CD4-positive, alpha-beta T cell treated with Interleukin-6 at 100 ng/mL for 8 hours (primary cell): ENCODE measurements at places on chromosomes 11 and 22.
A peak's percentile ranks its signal among the peaks of the same experiment; 100 is the strongest.

- DNase-seq, result no peak
These were observed 75.8 kb downstream of the TRMU start for GRCh38 chr22:46411347-46411746.

- no peak for DNase-seq
These were observed 2.5 kb upstream of the MS4A13 start for GRCh38 chr11:60512651-60513225.

DNA sequence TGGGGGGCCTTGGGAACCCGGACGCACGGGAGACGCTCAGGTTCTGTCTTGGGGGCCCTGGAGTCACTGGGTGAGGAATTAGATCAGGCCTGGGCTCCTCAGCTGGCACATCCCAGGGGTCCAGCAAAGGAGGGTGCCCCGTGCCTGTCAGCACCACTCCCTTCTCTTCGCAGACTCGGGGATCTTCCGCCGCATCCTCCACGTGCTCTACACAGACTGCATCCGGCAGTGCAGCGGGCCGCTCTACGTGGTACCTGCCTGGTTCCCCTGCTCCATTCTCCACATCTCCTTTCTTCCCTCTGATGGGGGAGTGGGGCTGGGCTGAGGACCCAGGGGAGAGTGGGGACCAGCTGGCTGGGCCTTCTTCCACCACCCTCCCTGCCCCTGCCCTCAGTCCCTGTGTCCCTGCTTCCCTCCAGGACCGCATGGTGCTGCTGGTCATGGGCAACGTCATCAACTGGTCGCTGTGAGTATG lies 6.7 kb upstream of the TAGLN start:
- no peak for DNase-seq

- DNase-seq, result no peak
These were observed 31.6 kb downstream of the ACER3 start for GRCh38 chr11:76892306-76892705.

- no peak for DNase-seq
These were observed 154.5 kb upstream of the C11orf87 start for GRCh38 chr11:109267293-109268095.

GRCh38 chr22:38950527-38951295 lies 6.7 kb upstream of the APOBEC3A start:
- no peak for DNase-seq

- no peak for DNase-seq
These were observed 12.7 kb upstream of the TNNT3 start for GRCh38 chr11:1906611-1907423.

GRCh38 chr11:69461272-69461962 lies 20.0 kb upstream of the LINC01488 start:
- DNase-seq, result no peak

- DNase-seq, result no peak
These were observed 2.2 kb downstream of the SLC3A2 start for GRCh38 chr11:62882788-62883501.

- no peak for DNase-seq
These were observed 423.4 kb downstream of the GUCY1A2 start for GRCh38 chr11:106594751-106595351.

GRCh38 chr11:117239295-117239694 lies 6.8 kb downstream of the RNF214 start:
- DNase-seq, result no peak

DNA sequence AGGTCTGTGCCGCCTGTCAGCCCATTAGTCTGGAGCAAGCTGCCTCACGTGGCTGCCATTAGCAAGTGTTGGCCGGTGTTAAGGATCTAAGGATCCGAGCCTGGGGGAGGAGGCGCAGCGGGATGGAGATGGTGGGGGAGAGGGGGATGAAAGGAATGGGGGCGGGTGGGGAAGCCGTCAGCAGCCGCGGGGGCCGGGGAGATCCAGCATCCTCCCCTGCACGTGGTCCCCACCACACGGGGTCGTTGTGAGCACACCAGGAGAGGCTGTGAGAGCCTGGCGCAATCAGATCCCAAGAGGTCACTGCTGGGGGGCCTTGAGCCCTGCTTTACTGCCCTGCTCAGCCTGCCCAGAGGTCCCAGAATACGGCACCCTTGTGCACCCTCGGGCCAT lies 7.3 kb downstream of the CABP7 start:
- DNase-seq, result no peak

- DNase-seq, result peak; percentile 85
These were observed 4.2 kb downstream of the SPI1 start for GRCh38 chr11:47373876-47374719.

- no peak for DNase-seq
These were observed 29.1 kb upstream of the SYT7 start for GRCh38 chr11:61609980-61610366.

DNA sequence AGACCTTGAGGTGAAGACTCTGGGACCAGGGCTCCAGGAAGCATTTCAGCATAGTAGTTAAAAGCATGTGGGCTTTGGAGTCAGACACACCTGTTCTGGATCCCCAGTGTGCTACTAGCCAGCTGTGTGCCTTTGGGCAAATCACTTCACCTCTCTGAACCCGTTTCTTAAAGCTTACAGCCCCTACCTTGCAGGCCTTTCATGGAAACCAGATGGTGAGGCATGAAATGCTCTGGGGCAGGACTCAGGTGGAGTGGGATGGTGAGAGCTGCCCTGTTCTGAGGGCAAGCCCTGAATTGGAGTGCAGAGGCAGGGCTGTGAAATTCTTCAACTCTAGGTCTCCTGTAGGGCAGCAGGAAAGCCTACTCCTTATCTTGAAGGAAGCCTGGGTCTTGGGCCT lies 10.5 kb downstream of the UCP2 start:
- DNase-seq, result no peak

DNA sequence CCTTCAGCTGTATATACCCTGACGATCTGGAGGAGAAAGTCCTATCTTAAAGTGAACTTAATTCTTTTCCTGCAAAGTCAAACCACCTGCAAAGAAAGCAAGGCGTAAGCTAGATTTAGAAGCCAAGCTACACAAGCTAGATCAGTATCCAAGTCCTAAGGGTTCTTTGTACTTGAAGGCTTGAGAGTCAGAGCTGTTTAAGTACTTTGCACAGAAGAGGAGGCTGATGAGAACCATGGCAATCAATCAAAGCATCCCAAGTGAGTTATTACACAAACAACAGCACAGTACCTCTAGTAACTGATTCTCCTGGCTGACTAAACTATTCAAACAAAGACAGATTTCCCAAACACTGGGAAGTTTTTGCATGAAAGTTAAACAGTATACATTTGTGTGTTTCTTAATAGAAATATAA lies 1.9 kb downstream of the CDON start:
- DNase-seq, result no peak

- no peak for DNase-seq
These were observed 4.0 kb downstream of the MICAL2 start for GRCh38 chr11:12114193-12115033.
